K562 (cell line): ENCODE measurements at places on chromosomes 6 and 20. TPM values are rescaled to one million over a fixed set of nuclear protein-coding genes. Genes with fewer than 3 reads are reported as not detected.

Gene HSF2
- 19.1 and 19.7 TPM in 2 replicates for total RNA-seq

Gene TMEM170B
- 0.07 and 0.13 TPM in 2 replicates for total RNA-seq

Gene VGLL2
- total RNA-seq, result not detected in 2 replicates

Gene FAM209B
- total RNA-seq, result not detected in 2 replicates

Gene LINC00237
- not detected in 2 replicates for total RNA-seq

Gene SLC22A3
- total RNA-seq, result 0.07 TPM in 1 of 2 replicates, not detected in the other

Gene HCRTR2
- total RNA-seq, result not detected in 2 replicates

Gene C6orf58
- not detected in 2 replicates for total RNA-seq

Gene BLTP3A
- total RNA-seq, result 30.2 and 34.6 TPM in 2 replicates

Gene TRIM40
- not detected in 2 replicates for total RNA-seq

Gene KHDC1L
- total RNA-seq, result 0.35 and 0.51 TPM in 2 replicates

Gene CRISP3
- 0.29 and 0.31 TPM in 2 replicates for total RNA-seq

Gene EEF1A1
- 11,082 and 11,449 TPM in 2 replicates for total RNA-seq
